ENCODE measurements at places on chromosomes 6 and 20.

DNA sequence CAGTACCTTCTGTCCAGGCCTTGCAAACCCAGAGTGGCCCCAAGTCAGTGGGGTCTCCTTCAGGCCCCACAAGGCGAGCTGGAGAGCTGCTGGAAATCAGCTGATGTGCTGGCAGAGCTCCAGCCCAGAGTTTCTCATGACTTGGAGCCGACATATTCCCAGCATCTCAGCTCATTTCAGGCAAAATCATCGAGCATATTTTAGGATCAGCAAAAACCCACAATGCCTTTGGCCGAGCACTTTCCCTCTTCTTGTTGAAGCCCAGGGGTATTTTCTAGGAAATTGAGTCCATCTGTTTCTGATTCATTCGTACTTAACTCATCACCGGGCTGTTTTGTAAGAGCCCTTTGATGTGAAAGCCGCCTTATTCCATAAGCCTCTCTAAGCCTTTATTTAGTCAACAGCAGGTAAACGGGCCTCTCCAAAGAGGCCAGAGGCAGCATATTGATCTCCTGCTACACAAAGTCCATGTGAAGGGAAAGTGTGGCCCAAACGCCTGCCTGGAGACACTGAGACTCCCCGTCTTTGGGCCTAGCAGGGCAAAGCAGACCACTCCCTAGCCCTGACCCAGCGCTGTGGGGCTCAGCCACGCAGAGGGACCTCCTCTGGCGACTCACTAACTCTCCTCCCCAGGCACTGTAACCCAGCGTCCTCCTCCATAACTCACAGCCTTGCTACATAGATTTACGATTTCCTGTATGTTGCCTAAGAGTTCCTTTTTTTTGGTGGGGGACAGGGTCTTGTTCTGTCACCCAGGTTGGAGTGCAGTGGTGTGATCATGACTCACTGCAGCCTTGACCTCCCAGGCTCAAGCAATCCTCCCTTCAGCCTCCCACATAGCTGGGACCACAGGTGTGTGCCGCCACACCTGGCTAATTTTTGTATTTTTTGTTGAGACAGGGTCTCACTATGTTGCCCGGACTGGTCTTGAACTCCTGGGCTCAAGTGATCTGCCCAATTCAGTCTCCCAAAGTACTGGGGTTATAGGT lies 12.1 kb upstream of the C20orf203 start:
- DNase-seq: no peak

DNA sequence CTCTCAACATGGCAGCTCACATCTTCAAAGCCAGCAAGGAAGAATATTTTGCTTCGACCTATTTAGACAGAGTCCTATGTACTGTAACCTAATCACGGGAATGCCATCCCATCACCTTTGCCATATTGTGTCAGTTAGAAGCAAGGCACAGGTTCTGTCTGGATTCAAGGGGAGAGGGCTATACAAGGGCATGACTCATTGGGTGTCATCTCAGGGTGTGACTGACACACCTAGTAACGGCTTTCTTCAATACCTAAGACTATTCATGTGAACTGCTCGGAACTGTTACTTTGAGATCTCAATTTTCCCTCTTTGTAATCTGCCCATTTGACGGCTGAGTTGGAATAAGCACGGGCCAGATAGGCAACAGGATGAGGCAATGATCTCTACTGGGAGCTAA lies 135.6 kb upstream of the HDGFL1 start:
- DNase-seq: no peak

- no peak for DNase-seq
These were observed 73.0 kb downstream of the TIAM2 start for GRCh38 chr6:155067956-155068615.

DNA sequence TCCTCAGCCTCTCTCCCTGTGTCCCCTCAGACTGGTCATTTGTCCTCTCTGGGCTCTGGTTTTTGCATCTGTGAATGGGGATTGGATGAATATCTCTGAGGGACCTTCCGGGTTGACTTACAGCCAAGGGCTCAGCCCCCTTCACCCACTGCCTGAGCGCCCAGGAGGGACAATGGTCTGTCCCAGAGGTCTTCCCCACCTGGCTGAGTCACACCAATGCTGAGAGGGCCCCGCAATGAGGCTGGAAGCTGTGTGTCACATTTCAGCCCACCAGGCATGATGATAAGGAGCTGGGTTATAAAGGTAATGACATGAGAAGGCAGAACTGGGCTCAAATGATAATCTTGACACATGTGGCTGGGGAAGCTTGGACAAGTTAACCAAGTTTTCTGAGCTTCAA lies 70.5 kb downstream of the TOX2 start:
- DNase-seq: no peak

DNA sequence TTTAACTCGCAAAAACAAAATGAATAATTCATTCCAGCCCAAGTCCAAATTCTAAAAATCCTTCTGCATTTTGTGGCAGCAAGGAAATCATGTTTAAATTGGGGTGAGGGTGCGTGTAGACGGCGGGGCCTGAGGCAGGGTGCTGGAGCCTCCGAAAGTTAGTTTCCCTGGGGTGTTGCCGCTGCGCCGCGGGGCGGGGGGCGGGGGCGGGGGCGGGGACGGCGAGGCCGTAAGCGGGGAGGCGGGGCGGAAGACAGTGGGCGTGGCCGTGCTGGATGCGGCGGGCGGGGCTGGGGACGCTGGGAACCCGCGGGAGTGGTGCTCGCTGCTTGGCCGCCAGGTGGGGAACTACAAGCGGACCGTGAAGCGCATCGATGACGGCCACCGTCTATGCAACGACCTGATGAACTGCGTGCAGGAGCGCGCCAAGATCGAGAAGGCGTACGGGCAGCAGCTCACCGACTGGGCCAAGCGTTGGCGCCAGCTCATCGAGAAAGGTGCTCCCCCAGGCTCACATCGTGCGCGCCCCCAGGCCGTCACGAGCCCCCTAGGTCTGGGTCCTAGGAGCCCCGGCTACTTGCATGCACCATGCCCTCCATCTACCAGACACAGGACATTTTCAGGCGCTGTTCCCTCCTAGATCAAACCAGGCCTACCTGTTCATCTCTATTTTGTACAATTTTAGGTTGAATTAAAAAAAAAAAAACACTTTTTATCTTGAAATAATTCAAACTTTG lies 29.0 kb downstream of the SPDEF start:
- peak; percentile 94 for DNase-seq

- no peak for DNase-seq
These were observed 61.7 kb downstream of the HDGFL1 start for GRCh38 chr6:22631091-22631490.

DNA sequence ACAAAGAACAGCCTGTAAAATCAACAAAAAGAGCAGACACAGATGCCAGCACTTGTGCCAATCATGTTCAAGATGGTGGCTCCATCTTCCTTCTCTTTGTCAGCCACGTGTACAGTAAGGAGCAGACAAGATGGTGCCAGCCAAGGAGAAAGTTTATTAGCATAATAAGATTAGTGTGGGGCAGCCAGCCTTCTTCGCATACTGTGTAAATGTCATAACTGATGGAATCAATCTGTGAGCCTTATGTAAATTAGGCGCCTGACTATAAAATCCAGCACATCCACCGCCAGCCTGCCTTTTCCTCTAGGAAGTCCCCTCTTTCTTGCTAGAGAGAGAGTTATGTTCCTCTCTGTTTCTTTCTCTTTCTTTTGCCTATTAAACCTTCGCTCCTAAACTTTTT lies 99.7 kb upstream of the RALGAPA2 start:
- no peak for DNase-seq

- no peak for DNase-seq
These were observed 999 bp upstream of the PIM1 start for GRCh38 chr6:37168811-37169495.

DNA sequence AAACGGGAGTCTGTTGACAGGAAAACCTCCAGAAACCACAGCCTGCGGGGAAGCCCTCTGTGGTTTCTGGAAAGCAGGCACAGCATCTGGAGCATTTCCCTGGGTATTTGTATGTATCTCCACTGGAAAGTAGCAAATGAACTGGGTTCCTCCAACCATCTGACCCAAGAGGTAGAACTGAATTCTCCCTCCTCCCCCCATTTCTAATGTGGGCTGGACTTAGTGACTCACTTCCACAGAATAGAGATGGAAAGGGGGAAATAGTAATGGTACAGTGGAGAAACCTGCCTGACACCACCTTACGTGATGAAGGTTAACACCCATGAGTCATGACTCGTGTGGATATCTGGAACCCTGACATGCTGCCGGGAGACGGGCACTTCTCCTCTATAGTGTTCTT lies 51.9 kb upstream of the XRN2 start:
- no peak for DNase-seq

GRCh38 chr20:34791289-34792020 lies 34.0 kb downstream of the NCOA6 start:
- DNase-seq: no peak

DNA sequence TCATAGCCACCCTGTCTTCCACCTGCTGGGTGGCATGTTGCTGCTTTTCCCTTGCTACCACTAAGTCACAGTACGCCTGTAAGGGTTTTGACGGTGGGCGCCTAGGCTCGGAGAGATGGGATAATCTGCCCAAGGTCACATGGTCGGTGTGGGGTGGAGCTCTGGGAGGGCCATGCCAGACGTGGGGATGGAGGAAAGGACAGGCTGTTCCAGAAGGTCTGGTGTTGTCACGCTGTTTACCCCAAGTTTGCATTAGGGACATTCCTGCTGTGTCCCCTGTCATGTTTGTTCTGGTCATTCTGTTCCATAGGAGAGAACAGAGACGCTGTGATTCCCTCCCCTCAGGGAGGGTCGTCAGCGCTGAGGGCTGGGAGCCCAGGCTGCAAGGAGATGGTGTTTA lies 16.1 kb downstream of the IP6K3 start:
- DNase-seq: no peak

- DNase-seq: no peak
These were observed 285.1 kb downstream of the CENPW start for GRCh38 chr6:126625019-126625418.

GRCh38 chr6:150744522-150745260 lies 120.8 kb upstream of the MTHFD1L start:
- no peak for DNase-seq

GRCh38 chr20:63222541-63222940 lies 6.6 kb upstream of the YTHDF1 start:
- DNase-seq: no peak

DNA sequence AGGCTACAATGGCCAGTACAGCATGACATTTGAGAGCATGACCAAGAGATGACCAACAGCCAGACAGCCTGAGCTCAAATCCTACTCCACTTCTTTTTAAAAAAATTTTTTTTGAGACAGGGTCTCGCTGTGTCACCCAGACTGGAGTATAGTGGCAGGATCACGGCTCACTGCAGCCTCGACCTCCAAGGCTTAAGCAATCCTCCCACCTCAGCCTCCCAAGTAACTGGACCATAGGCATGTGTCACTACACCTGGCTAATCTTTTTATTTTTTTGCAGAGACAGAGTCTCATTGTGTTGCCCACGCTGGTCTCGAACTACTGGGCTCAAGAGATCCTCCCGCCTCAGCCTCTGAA lies 42.9 kb downstream of the NOL4L start:
- no peak for DNase-seq

- DNase-seq: no peak
These were observed 40.4 kb upstream of the RNF182 start for GRCh38 chr6:13884397-13884796.

DNA sequence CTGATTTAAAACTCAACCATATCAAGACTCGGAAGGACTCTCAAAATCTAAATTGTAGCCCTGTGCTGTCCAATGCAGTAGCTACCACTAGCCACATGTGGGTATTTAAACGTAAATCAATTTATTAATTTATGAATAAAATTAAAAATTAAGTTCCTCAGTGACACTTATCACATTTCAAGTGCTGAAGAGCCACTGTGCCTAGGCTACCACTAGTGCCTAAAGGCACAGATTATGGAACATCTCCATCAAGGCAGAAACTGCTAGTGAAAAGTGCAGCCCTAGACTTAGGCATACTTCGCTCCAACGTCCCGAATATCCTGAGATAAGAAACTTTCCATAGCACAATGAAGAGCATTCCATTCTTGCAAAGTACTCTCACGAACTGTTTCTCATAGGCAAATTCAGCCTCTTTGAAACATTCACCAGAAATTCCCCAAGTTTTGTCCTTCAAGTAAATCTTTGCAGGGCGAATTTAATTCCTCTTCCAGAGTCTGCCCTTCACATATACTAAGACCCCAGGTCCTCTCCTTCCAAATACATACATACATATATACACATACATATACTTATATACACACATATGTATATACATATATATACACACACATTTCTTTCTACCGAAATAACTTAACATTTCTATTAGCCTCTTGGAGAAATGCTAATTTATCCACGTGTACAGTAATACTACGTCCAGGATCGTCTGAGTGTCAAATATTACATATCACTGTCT lies 1.3 kb downstream of the SUPT3H start:
- no peak for DNase-seq

GRCh38 chr6:147251072-147251471 lies 46.9 kb downstream of the STXBP5 start:
- DNase-seq: no peak

DNA sequence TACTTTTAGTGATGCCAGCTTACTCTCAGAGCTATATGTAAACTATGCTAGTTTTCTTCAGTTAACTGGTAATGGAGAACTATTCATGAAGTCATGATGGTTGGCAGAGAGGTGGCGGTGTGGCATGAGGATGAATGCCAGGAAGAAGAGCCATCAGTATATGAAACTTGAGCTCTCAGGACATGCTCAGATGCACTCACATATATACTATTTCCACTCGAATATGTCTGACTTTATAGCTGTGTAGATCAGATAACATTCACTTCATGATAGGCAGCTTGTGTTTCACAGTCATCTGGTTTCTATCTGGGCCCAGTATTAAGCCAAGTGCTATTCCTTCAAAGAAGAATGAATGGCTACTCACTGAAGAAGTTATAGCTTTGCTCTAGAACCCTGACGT lies 46.2 kb upstream of the CEP85L start:
- DNase-seq: no peak

DNA sequence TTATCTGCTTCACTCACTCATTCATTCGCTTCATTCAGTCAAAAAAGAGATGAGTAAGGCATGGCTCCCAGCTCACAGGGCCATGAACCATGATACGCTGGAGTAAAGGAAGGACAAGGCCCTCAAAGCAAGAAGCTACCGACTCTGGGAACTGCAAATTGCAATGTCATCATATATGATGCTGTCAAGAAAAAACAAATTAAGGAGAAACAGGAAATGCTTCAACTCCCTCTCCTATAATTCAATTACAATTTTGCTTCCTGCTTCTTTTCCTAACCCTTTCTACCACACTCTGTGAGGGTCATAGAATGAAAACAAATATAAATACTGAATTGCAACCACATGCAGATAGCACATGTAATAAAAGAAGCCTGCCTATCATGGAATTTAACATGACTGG lies 725.7 kb upstream of the FLRT3 start:
- no peak for DNase-seq

Data from stimulated activated CD8-positive, alpha-beta memory T cell treated with anti-CD3 and anti-CD28 coated beads, Interleukin-12 subunit alpha, Interleukin-12 subunit beta, amount 100 ng/mL, for 1 hour (primary cell).